Amniotic stem cell (primary cell): ENCODE measurements at places on chromosomes 1 and 21.

- DNase-seq = no peak
Observed at GRCh38 chr1:37481289-37482003, 7.1 kb downstream of the ZC3H12A start.

- DNase-seq = no peak
Observed at GRCh38 chr1:219697682-219698081, 84.8 kb upstream of the ZC3H11B start.

DNA sequence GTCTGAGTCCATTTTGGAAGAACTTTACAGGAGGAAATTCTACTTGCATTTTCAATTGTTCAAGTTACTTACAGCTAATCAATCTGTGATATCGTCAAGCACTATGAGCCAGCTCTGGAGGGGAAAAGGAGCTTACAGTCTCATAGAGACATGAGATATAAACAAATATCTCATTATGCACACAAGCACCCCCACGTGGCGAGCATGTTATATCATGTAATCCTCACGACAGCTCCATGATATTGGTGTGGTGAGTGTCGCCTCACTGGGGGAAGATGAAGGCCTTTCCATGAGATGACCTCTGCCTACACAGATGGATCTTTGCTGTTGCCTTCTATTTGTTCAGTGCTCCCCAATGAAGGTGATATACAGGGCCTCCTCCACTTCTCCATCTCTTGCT lies 34.6 kb downstream of the TNR start:
- DNase-seq = no peak

DNA sequence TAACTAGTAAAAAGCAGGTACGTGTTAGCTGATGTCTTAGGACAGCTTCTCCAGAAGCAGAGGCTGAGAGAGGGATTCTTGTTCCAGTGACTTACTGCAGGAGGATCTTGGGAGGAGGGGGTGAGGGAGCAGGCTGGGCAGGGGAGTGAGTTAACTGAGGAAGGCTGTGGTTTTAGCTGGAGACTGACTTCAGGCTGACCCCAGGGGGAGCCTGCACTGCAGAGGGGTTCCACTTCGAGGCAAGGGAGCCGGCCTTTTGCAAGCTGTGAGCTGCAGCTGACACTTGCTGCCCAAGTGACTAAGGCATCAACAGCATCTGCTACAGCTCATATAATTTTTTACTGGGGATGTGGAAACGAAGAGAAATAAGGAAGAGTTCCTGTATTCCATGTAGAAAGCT lies 50.4 kb upstream of the SOD1 start:
- DNase-seq = no peak
